ENCODE measurements at places on chromosomes 7 and 10.
A peak's percentile ranks its signal among the peaks of the same experiment; 100 is the strongest.

DNA sequence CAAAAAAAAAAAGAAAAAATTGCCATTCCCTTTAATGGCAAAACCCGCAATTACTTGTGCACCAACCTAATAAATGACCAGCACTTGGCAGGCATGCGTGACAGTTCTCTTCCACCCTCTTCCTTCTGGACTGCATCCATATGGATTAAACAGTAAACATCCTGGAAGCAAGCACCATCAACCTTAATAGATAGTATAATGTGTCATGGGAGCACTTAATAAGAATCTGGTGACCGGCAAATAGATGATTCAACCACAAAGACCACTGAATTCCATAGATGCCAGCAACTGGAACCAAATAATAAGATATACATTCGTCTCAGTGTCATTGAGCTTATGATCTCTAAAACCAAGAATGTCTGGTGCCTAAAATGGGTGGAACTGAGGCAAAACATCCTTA is 610.2 kb downstream of the CALN1 start:
- DNase-seq = no peak

DNA sequence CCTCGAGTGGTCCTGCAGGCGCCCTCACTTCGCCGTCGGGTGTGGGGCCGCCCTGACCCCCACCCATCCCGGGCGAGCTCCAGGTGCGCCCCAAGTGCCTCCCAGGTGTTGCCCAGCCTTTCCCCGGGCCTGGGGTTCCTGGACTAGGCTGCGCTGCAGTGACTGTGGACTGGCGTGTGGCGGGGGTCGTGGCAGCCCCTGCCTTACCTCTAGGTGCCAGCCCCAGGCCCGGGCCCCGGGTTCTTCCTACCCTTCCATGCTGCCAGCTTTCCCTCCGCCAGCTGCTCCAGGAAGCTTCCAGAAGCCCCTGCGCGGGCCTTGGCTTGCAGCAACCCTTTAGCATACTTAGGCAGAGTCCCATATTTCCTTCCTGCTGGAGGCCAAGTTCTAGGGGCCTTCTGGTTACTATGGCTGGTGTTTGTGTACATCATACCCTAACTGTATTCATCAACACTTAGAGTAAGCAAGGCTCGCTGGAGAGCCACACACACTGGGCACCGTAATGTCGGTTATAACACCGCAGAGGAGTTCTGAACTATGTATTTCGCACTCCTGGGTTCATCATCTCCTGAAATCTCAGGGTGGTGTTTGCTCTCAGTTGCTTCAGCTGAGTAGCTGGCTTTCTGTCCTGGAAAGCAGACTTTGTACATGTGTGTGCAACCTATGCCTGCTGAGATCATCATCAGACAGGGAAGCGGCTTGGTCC is 471 bp downstream of the MGMT start:
- DNase-seq = peak; percentile 13

DNA sequence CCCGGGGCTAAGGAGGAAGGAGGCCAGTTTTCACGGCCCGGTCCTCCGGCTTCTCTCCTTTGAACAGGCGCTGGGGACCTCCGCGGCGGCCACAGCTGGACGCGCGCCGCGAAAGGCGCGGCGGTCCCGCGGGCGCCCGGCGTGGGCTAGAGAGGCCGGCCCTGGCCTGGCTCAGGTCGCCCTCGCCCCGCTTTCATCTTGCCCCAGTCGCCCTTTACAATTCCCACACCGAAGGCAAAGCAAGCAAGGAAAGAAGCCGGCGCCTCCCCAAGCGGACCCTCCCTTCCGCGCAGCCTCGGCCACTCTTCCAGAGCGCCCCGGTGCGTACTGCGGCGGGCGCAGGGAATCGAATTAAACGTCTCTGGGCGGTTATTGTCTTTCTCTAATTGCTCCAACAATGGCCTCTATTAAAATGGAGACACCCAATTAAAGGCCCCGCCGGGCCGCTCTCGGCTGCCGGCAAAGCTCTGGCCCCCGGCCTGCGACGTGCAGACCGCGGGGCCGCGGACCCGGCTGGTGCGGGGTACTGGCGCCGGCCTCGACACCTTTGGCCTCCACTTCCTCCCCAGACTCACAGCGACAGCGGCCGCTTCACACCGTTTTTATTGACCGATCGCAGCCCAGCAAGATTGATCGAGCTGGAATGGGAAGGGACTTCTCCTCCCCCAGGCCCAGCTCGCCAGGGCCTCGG is 4.5 kb upstream of the GATA3 start:
- no peak for DNase-seq

- no peak for DNase-seq
Observed at GRCh38 chr10:117421985-117422384, 46.7 kb upstream of the PDZD8 start.

GRCh38 chr7:92808006-92808405 is 28.4 kb downstream of the CDK6 start:
- DNase-seq = peak; percentile 68

GRCh38 chr10:60877061-60877776 is 66.8 kb downstream of the RHOBTB1 start:
- DNase-seq = no peak

DNA sequence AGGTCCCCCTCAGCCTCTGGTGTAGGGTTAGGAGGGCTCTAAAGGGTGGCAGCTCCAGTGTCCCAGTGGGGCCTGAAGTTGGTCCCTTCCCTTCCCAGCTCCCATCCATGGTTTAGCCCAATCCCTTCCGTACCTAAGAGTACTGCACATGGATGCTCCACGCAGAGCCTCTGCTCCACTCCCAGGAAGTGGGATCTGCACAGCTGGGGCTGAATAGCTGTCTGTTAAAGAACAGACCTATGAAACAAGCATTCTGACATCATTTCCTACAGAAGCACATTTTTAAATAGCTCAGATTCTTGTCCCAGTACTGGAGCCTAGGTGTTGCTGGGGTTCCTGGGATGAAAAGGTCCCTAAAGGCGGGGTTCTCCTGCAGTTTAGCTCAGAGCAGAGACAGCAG is 135.9 kb downstream of the ZMYND11 start:
- DNase-seq = no peak

- no peak for DNase-seq
Observed at GRCh38 chr7:144885478-144885877, 49.6 kb upstream of the TPK1 start.

- DNase-seq = peak; percentile 85
Observed at GRCh38 chr10:29254123-29255046, 34.5 kb upstream of the LYZL1 start.
